ENCODE measurements at places on chromosomes 6 and 20.
A peak's percentile ranks its signal among the peaks of the same experiment; 100 is the strongest.

GRCh38 chr6:85421972-85422371 lies 27.9 kb upstream of the NT5E start:
- DNase-seq = no peak

DNA sequence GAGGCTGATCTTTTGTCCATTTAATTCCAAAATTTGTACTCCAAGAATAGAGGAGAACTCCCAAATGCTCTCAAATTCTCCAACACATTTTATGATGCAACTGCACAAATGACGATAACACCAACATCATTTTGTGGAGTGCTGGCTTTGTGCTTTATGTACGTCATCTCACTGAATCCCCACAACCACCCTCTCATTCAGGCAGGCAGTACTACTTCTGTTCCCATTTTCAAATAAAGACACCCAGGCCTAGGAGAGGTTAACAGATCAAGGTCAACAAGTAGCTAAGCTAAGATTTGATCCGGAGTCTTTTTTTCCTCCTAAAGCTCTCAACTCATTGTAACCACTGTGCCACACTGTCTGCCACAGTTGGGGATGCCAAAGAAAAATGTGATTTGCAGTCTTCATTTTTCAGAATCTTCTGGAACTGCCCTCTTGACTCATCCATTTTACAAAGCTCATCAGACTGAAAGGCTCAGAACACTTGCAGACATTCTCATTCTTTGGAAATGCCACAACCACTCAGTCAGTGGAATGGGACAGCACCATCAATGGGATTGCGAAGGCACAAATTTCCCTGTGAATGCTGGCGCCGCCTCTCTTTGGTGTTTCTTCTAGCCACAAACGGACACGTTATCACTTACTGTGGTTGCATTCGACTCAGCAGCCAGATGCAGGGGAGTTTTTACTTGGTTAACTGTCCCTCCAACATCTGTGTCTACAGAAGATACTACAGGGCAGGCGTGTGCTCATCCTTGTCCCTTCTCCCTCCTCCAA lies 184.4 kb downstream of the GJA10 start:
- DNase-seq = peak; percentile 17

DNA sequence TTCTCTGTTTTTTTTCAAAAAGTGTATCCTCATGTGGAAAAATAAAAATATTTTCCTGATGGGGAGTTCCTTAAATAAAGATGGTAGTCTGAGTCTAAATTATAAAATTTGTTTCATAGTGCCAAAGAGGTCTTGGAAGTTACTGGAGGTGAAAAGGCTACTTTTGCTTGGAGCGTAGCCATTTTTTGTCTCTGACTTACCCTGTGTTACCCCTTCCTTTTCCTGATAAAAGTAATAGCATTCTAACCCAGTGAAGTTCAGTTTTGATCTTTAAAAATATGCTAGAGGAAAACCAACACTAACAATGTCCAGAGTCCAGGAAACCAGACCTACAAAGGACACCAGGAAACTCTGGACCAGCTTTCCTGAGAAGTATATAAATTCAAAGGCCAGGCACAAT lies 112.2 kb upstream of the FOXO3 start:
- no peak for DNase-seq

GRCh38 chr20:22918286-22918983 lies 116.7 kb upstream of the SSTR4 start:
- DNase-seq = no peak

GRCh38 chr6:168132531-168133167 lies 53.6 kb upstream of the FRMD1 start:
- no peak for DNase-seq

DNA sequence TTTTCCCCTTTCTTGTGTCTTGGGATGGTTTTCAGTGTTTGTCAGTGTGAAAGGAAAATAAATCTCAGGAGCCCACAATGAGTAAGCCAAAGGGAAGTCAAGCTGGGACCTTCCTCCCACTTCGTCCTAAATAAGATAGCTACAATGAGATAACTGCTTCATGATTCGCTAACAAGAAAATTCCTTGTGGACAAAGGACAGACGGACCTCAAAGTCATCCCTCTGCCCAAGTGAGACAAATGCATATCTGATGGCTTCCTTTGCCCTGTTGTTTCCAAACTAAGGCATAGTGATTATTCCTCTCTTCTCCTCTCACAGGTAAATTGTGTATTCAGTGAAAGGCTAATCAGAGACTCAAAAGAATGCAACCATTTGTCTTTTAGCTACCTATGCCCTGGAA lies 26.1 kb upstream of the ADTRP start:
- DNase-seq = no peak

- peak; percentile 36 for DNase-seq
These were observed 117.8 kb downstream of the RTN4IP1 start for GRCh38 chr6:106511288-106512047.

- DNase-seq = no peak
These were observed 16.6 kb downstream of the POM121L2 start for GRCh38 chr6:27295301-27296079.

DNA sequence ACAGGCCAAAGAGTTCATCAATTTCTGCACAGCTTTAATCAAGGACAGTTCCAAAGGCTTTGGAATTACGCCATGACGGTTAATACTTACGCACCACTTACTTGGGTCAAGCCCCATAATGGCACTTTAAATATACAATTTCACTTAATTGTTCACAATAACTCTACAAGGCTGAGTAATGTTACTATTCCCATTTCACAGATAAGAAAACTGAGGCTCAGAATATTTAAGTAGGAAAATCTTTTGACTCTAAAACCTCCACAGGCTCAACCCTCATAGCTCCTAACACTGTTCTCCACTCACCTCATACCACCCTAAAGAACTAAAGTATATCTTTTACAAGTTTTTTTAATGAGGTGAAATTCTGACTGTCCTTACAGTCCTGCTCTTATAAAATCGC lies 91.9 kb upstream of the SAMD5 start:
- no peak for DNase-seq

- DNase-seq = no peak
These were observed 9.1 kb downstream of the PAX1 start for GRCh38 chr20:21714297-21715192.

- DNase-seq = no peak
These were observed 1.7 kb downstream of the THBS2 start for GRCh38 chr6:169251822-169252504.

All from effector CD4-positive, alpha-beta T cell (primary cell).